Activated CD4-positive, alpha-beta T cell treated with anti-CD3 and anti-CD28 coated beads, Interleukin-2, Interleukin-6, amounts not matched to agents 100 ng/mL and 50 ng/mL, durations not matched to agents 16 hours and 8 hours (primary cell): ENCODE measurements at places on chromosomes 12 and 14.

DNA sequence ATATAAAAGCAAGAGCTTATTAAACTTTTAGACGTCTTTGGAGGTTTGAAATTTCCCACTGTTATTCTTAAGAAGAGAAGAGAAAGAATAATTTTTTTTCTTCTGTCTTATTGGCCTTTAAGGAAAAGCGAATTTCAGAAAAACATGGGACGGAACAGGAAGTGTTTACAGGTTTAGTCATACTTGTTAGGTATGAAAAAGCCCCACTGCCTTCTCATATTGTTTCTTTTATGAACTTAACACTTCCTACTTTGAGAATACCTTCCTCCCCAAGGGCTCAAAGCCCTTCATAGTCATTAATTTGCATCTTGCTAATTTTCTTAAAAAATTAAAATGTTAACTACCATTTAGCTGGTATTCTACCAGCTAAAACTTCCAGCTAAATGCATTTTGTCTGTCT, 82.0 kb downstream of the ETV6 start:
- DNase-seq, result peak; percentile 36

GRCh38 chr12:77594366-77594765, 236.3 kb upstream of the NAV3 start:
- no peak for DNase-seq

GRCh38 chr14:57686304-57686703, 179.6 kb downstream of the SLC35F4 start:
- no peak for DNase-seq

- no peak for DNase-seq
These were observed 1662.6 kb upstream of the SEL1L start for GRCh38 chr14:83196236-83196635.

DNA sequence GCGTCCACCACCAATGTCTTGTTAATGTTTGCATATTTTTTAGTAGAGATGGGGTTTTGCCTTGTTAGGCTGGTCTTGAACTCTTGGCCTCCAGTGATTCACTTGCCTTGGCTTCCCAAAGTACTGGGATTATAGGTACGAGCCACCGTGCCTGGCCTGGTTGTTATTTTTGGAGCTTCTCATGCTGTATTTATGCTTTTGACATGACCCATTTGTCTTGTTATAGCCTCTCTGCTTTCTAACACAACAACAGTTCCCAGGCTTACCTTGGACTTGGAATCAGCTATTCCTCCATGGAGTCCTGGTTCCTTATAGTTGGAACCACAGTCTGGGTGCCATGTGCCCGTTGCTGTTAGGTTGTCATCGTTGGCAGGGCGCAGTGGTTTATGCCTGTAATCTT, 29.7 kb downstream of the ZNF410 start:
- no peak for DNase-seq

GRCh38 chr12:6960593-6961277, 9.6 kb downstream of the PTPN6 start:
- peak; percentile 78 for DNase-seq

DNA sequence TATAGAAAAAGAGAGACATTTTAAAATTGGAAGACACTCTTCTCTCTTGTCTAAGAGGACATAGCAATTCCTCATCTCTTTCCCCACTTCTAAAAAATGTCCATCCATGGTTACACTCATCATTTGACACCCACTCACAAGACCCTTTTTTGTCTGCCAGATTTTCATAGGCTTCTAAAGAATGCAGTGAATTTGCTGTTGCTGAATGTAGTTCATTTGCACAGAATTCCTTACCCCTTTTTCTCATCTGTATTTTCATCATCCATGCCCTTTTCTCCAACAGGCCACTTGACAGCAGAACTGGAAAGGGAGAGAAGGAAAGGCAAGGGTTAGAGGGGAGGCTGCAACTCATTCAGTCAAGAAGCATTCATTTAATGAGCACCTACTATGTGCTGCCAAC, 128.0 kb downstream of the NUAK1 start:
- DNase-seq, result no peak

- DNase-seq, result no peak
These were observed 26.9 kb upstream of the FERMT2 start for GRCh38 chr14:52977798-52978197.

GRCh38 chr14:55807053-55807880, 227.3 kb downstream of the KTN1 start:
- peak; percentile 81 for DNase-seq

DNA sequence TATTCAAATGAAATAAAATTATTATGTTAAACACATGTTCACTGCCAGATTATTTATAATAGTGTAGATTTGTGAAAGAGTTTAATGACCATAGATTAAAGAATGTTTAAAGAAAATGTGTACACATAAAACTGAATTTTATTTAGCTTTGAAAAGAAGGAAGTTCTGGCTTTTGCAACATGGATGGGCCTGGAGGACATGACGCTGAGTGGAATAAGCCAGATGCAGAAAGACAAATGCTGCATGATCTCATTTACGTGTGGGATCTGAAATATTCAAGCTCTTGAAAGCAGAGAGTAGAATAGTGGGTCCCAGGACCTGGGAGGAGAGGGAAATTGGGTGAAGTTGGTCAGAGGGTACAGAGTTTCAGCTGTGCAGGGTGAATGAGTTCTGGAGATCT, 1261.2 kb downstream of the TMEM121 start:
- DNase-seq, result no peak

DNA sequence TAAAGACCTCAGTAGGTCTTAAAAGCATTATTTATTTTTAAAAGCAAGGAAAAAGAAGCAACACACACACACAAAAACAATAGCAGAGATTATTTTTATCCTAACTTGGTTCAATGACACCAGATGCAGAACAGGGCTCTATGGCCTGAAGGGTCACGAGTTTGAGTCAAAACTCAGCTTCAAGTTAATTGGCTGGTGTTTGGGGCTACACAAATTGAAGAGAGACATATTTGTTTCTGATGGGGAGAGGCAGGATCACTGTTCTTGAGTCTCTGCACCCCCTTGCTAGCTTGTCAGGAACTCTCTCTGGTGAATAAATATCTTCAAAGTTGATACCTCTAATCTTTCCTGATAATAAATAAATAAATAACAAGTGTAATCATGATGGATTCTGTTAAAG, 466.1 kb downstream of the PRKD1 start:
- DNase-seq, result no peak
